ENCODE measurements at places on chromosomes 12 and 14. TPM values are rescaled to one million over a fixed set of nuclear protein-coding genes. Genes with fewer than 3 reads are reported as not detected.
A peak's percentile ranks its signal among the peaks of the same experiment; 100 is the strongest.

DNA sequence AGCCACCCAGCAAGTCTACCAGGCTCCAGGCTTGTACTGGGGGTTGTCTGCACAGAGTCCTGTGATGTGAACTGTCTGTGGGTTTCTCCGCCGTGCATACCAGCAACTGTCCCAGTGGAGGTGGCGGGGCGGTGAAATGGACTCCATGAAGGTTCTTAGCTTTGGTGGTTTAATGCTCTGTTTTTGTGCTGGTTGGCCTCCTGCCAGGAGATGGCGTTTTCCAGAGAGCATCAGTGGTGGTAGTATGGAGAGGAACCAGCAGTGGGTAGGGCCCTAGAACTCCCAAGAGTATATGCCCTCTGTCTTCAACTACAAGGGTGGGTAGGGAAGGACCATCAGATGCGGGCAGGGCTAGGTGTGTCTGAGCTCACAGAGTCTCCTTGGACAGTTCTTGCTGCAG lies 303.8 kb downstream of the TMEM121 start:
- DNase-seq, result no peak

GRCh38 chr12:132411457-132411856 lies 78.5 kb upstream of the FBRSL1 start:
- no peak for DNase-seq

DNA sequence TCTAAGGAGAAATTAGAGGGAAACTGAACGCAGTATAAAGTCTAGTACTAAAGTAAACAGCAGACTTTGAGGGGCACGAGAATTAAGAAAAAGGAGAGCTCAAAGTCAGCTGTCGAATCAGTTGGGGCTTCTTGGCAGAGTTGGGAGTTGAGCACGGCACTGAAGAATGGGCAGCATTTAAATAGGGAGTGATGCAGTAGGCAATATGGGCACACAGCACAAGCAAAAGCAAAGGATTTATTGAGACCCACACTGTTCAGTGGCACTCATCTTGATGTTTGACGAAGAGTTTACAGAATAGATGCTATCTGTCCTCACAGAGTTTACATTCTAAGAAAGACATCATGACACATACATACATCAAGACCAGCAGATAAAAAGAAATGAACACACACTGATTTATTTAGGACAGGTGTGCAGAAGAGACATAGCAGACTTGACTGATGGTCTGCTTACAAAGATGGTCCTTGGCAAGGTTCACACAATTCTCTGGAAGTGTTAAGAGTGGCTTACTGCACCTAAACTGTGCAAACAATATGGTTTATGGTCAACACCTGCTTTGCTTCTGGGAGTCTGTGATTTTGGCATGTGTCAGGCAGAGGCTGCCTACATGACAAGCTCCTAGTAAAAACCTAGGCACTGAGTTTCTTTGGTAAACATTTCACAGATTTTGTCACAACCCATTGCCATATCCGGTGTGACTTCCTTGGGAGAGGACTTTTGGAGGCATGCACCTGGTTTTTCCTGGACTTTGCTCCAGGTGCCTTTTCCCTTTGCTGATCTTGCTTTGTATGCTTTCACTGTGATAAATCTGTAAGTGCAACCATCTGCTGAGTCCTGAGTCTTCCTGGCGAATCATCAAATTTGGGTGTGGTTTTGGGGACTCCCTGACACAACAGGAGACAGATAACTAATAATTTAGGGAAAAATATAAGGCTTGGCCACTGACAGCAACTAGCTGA lies 26.3 kb downstream of the ALKBH1 start:
- no peak for DNase-seq

GRCh38 chr14:53953002-53953827 lies 3.4 kb downstream of the BMP4 start:
- peak; percentile 91 for DNase-seq

GRCh38 chr14:74955229-74956026 lies at the start of gene PGF:
TSS of gene PGF (minus strand) at chr14:74955597. CDS start at chr14:74955242, 355 bp downstream.
- DNase-seq, result peak; percentile 52

DLGAP5 gene
- 0.84 TPM for total RNA-seq

FAM222A gene
- total RNA-seq, result 37.6 TPM

COX8C gene
- not detected for total RNA-seq

BBOF1 gene
- total RNA-seq, result 5.8 TPM

All from adrenal gland (tissue), 19 donors.